HuH-7 (cell line): ENCODE measurements at places on chromosomes 11 and 22.

GRCh38 chr22:49975543-49976389 is 15.2 kb downstream of the PIM3 start:
- no peak for DNase-seq

GRCh38 chr11:124717786-124718651 is 21.7 kb upstream of the NRGN start:
- DNase-seq: no peak

DNA sequence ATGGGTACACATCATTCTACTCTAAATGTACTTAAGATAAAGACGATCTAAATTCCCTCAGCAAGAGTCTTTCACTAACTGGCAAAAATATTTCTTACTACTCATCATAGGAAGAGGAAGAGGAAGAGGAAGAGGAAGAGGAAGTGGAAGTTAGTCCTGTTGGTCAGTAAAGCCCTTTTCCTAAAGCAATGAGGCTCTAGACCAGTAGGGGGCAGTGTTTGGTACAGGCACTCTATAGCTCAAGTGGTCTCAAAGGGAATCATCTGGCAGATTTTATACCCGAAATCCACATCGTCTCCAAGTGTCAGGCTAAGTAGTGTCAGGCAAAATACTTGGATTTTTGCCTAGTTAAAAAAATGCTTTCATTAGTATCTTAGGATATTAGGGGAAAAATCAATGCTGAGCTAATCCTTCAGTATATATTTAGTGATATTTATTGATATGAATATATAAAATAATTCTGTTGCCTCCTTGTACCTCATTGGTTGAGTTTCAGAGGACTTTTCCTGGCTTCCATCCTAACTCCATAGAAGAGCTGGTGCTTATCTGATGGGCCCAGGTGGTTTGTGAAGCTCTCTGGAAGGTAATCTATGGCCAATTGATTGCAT is 7.7 kb downstream of the BLID start:
- DNase-seq: no peak

- no peak for DNase-seq
Observed at GRCh38 chr11:112211536-112211935, 14.7 kb upstream of the PTS start.

GRCh38 chr11:65488273-65489034 is 10.4 kb upstream of the MALAT1 start:
- DNase-seq: no peak

GRCh38 chr11:123567466-123567865 is 87.0 kb downstream of the SCN3B start:
- DNase-seq: no peak

GRCh38 chr11:128759597-128759996 is 65.7 kb downstream of the FLI1 start:
- no peak for DNase-seq

GRCh38 chr22:24432059-24432853 is 4.9 kb downstream of the ADORA2A start:
- no peak for DNase-seq

GRCh38 chr22:30290342-30291057 is 1.2 kb upstream of the CASTOR1 start:
- DNase-seq: no peak

- DNase-seq: no peak
Observed at GRCh38 chr11:70878366-70878765, 374.0 kb downstream of the SHANK2 start.

DNA sequence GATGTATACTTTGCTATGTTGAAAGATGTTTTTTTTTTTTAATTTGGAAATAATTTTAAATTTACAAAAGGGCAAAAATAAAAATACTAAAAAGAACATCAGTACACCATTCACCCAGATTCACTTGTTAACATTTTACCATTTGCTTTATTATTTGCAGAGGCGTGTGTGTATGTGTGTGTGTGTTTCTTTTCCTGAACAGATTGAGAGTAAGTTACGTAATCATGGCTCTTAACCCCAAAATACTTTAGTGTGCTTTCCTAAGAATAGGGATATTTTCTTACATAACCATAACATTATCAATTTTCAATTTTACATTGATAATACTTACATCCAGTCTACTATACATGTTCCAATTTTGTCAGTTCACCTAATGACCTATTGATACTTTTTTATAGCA is 91.5 kb upstream of the HORMAD2 start:
- no peak for DNase-seq

DNA sequence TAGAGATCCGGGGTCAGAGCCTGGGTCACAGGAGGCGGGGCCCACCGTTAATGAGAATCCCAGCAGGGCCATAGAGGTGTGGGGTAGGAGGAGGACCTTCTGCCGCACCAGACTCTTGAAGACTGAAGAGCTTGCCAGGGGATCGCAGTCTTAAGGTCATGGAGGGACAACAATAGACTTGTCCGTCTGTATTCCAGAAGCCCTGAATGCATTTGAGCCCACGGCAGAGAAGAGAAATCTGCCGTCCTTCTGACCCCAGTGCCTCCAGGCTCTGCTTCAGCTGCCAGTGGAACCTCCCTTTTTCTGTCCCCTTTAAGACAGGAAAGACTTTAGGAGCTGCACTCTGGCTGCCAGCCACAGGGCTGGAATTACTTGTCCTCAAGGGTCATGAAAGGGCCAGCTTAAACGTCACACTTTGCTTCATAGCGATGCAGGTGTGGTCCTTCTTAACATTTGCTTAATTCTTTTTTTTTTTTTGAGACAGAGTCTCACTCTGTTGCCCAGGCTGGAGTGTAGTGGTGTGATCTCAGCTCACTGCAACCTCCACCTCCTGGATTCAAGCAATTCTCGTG is 15.5 kb upstream of the ST3GAL4 start:
- no peak for DNase-seq

DNA sequence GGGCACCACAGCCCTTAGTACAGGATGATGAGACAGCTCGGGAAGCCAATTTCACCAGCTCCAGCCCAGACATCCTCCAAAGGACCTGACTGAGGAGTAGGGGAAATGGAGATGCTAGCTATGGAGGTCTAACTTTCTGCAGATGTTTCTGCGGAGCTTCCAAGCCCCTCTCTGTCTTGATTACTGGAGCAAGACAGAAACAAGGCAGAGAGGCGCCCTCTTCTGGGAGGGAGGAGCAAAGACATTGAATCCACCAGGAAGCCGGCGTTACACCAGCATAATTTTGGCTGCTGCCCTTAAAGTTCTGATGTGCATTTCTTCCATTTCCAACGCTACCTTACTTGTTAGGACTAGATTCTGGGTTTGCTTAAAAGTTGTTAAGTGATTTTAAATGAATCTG is 107.3 kb upstream of the HSD17B12 start:
- peak; percentile 60 for DNase-seq

DNA sequence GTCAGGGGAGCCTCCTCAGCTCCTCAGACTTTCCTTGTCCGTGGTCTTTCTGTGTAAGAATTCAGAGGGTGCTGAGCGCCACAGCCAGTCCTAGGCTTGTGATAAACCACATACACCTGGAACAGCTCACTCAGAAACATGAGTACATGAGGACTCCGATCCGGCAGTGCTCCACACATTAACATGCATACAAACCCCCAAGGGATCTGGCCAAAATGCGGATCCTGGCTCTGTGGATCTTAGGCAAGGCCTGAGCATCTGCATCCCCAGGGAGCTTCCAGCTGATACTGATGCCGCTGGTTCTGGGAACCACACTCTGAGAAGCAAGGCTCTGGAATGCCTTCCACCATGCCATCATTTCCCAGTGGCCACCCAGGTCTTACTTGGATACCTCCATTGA is 20.6 kb upstream of the OPCML start:
- DNase-seq: no peak

GRCh38 chr11:73889536-73889935 is 12.7 kb downstream of the PAAF1 start:
- no peak for DNase-seq

- no peak for DNase-seq
Observed at GRCh38 chr11:85810521-85810870, 445 bp downstream of the SYTL2 start.

DNA sequence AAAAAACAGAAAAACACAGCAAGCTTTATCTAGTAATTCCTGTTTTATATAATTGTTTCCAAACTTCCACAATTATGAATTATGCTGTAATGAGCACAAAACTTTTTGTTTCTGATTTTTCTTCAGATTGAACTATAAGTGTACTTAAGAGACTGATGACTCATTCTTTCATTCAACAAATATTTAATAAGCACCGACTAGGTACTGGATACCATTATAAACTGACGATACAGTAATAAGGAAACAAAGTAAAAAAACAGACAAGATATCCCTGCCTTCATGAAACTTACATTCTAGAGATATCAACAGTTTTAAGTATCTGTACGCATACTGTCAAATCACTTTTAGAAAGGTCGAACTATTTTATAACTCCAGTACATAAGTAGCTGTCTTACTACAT is 78.6 kb downstream of the ME3 start:
- DNase-seq: no peak

- no peak for DNase-seq
Observed at GRCh38 chr11:65492637-65493366, 6.0 kb upstream of the MALAT1 start.

GRCh38 chr22:48504519-48505140 is 1323.0 kb downstream of the BRD1 start:
- no peak for DNase-seq

DNA sequence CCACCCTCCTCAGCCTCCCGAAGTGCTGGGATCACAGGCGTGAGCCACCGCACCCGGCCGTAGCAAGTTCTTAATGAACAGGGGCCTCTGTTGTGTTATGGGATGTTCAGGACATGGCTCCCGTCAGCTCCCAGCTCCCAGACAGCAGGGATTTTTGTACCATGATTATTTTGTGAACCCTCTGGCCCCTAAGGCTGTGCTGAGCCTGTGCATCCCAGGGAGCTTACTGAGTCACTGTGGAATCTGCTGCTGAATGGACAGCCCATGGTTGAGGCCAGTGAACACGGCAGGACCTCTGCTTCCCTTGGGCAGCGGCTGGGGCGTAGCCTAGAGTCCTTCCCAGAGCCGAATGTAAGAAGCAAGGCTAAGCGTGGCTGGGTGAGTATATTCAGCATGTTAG is 245.2 kb downstream of the NTM start:
- DNase-seq: no peak

DNA sequence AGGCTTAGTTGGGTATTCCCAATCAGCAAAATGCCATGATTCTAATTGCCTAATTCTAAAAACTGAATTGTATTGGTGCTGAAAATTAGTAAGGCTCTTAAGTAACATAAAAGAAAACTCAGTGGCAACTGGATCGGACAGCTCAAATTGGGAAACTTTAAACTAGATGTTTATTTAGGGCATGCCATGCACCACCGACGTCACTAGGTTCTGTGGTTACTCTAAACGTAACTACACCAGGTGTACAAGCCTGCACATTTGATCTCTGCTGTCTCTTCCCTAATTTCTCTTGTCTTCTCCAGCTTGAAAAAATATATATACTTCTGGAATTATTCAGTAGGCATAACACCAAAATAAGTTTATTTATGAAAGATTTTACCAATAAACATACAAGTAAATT is 378.2 kb downstream of the DCDC1 start:
- DNase-seq: no peak

DNA sequence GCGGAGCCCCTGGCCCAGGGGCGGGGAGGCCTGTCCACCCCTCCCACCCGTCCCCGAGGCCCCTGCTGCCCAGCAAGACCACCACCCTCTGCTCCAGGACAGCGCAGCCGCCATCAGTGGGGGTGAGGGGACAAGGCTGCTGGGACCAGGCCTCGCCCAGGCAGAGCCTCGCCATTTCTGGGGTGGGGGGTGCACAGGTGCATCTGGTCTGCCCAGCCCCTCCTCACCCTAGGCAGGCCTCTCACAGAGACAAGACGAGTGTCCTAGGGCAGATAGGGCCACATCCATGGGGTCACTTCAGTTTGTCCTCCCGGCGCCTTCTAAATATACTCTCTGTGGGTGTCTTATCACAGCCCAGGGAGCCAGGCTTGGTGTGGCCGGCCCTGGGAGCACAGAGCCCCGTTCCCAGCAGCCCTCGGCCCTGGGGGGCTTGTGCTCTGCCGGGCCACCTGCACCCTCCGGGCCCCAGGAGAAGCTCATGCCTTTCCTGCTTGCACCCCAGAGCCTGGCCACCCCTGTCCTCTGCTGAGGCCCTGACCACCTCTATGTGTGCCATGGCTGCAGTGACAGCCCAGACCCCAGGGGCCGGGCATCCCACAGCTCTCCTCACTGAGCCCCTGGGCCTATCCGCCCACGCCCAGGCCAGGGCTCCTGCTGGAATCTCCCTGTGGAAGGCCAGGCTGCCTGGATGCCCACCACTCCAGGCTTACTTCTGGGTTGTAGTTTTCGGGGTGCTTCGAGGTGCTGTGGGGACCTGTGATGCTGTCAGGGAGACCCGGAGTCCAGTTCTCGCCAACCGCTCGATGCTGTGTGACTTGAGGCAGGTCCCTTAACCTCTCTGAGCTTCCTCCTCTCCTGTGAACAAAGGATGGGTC is 70.8 kb downstream of the KCNQ1 start:
- no peak for DNase-seq

- DNase-seq: peak; percentile 4
Observed at GRCh38 chr11:81237139-81237538, 1496.5 kb downstream of the FAM181B start.

GRCh38 chr11:11192541-11192940 is 160.5 kb downstream of the CSNK2A3 start:
- no peak for DNase-seq

DNA sequence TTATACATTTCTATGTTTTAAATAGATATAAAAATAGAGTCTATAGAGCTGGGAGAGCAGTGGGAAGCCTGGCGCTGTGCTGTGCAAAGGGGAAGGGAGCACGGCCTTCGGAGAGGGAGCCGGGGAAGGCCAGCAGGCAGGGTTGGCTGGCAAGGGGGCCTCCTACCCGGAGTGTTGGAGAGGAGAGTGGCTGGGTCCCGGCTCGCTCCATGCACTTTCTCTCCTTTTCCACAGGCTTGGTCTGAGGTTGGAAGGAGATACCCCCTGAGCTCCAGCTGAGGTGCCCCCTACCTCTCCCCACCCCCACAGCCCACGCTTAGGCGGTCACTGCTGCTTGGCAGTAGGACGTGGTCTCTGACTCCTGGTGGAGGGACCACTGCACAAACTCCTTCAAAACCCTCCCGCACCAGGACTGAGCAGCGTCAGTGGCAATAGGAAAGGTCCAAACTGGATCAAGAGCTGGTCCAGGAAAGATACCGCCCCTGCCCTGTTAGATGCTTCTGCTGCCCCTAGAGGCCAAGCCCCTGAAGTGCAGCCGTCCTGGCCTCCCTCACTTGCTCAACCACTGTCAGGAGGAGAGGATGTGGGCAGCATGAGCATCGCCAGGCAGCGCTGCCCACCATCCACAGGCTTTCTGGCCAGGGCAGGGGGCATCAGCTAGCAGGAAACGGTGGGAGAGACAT is 52.9 kb downstream of the SYT13 start:
- peak; percentile 91 for DNase-seq

- DNase-seq: no peak
Observed at GRCh38 chr11:118142081-118142480, 10.5 kb downstream of the SCN4B start.

GRCh38 chr11:126380909-126381308 is 25.4 kb downstream of the ST3GAL4 start:
- DNase-seq: no peak

DNA sequence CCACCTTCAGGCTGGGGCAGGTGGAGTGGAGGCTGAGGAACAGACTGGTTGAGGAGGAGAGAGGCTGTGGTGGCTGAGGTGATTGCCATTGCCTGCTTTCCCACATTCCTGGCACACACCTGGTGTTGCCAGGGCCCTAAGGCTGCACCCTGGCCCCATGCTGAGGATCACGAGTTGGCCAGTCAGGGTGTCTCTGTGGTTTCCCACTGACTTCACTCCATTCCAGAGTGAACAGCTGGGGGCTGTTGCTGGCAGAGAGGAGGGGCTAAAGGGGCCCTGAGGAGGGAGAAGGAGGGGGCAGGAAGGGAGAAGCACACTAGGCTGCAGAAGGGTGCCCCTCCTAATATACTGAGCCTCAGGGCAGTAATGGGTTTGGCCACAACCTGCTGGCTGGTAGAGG is 1.8 kb downstream of the TMEM86A start:
- DNase-seq: no peak

- DNase-seq: no peak
Observed at GRCh38 chr11:63791495-63792167, 21.6 kb upstream of the SPINDOC start.
